ENCODE measurements at places on chromosomes 16 and 17.

- DNase-seq: peak; percentile 91
Observed at GRCh38 chr17:76725580-76726230, 701 bp downstream of the JMJD6 start.

DNA sequence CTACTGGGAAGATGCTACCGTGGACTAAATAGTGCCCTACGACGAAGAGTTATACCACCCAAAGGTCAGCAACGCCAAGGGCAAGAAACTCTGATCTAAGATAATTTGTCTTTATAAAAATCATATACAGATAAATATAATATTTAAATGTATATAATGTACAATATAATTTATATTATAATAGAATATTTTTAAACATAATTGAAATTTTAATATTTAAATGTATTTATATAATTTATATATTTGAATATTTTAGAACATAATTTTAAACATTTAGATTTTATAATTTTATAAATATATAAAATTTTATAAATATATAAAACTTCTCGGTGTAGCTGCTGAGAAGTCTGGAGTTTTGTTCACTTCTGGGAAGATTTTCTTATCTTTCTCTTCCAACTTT lies 209.2 kb downstream of the FOXL1 start:
- DNase-seq: no peak

DNA sequence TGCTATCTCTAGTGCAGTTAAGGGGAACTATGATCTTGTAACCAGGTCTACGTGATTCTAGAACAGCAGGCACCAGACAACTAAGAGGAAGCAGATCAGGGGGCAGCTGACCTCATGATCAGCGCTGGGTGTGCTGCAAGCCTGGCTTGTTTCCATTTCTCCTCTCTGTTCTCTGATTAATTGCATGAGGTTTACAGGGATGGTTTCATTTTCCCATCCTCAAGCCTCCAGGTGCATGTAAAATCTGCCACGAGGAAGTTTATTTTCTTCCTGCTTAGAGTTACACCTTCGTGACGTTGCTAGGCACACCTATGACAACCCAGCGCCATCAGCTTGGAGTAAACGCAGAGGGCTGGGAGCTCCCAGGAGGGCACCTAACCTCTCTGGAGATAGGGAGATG lies 4.3 kb upstream of the NUPR1 start:
- DNase-seq: no peak

GRCh38 chr16:85092851-85093250 lies 19.4 kb downstream of the CIBAR2 start:
- DNase-seq: no peak

- DNase-seq: peak; percentile 90
Observed at GRCh38 chr17:2050300-2051060, 4.4 kb upstream of the HIC1 start.

DNA sequence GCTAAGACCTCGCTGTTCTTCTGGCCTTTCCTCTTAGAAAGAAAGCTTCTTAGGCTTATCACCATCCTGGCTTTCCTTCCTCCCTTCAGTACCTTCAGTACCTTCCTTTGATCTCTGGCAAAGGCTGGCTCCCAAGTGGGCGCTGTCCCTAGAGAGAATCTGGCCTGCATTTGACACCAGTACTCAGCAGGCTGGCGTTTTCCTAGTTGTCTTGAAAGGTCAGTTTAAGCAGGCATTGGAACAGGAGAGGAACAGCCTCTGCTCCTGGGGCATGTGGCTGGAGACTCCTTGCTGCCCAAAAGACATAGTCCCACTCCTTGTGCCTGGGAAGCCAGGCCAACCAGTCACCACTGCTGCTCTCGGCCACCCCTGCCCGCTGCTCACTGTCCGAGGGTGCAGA lies 34.1 kb downstream of the TMEM238L start:
- DNase-seq: no peak

DNA sequence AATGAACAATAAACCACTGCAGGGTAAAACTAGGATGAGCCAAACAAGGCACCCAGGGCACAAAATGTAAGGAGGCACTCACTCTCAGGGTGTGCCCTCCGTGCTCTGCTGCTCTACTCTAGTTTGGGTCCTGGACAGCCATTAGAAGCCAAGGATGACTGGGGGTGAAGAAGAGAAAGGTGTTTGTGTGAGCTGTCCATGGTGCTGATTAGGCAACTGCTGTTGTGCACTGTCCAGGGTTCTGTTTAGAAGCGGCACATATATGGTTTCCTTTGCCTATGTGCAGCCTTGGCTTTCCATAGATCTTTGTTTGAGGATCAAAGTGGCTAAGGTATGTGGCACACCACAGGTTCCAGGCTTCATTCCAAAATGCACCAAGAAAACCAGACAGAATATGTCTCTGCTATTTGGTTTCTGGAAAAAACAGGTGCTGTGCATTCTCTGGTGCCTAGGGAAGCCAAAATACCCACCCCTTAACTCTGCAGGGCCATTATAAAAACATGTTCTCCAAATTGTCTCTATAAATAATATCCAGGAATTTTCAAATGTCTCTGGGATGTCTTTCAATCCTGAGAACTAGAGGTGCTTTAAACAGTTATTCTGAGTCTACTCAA lies 123.5 kb downstream of the CBLN1 start:
- DNase-seq: no peak

GRCh38 chr16:68514511-68514910 lies 24.6 kb upstream of the ZFP90 start:
- DNase-seq: no peak

- no peak for DNase-seq
Observed at GRCh38 chr16:49021136-49021535, 260.5 kb downstream of the CBLN1 start.

Data from activated effector memory CD4-positive, alpha-beta T cell treated with anti-CD3 and anti-CD28 coated beads, Interleukin-2, amount 50 U/mL, for 16 hours (primary cell).